ENCODE measurements at places on chromosomes 2 and 18. TPM values are rescaled to one million over a fixed set of nuclear protein-coding genes. Genes with fewer than 3 reads are reported as not detected.

DNA sequence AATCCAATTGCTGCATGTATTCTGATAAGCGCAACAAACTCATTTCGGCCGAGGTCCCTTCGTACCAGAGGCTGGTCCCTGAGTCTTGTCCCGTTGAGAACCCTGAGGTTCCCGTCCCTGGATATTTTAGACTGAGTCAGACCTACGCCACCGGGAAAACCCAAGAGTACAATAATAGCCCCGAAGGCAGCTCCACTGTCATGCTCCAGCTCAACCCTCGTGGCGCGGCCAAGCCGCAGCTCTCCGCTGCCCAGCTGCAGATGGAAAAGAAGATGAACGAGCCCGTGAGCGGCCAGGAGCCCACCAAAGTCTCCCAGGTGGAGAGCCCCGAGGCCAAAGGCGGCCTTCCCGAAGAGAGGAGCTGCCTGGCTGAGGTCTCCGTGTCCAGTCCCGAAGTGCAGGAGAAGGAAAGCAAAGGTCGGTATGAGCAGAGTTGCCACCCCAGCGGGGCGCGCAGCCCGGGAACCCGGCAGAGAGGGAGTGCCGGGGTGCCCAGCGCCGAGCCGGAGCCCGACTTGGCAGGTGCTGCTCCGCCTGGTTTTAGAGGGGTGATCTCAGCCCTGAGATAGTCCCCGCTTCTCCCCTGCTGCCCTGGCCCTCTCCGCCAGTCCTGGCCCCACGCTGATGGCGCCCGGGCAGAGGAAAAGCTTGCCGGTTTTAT, 714 bp downstream of the HOXD10 start:
- DNase-seq, result no peak

Gene NEURL3
- total RNA-seq, result not detected

- no peak for DNase-seq
These were observed 473.1 kb upstream of the FANCL start for GRCh38 chr2:58714238-58714637.

Gene CNGA3
- total RNA-seq, result 0.61 TPM

DNA sequence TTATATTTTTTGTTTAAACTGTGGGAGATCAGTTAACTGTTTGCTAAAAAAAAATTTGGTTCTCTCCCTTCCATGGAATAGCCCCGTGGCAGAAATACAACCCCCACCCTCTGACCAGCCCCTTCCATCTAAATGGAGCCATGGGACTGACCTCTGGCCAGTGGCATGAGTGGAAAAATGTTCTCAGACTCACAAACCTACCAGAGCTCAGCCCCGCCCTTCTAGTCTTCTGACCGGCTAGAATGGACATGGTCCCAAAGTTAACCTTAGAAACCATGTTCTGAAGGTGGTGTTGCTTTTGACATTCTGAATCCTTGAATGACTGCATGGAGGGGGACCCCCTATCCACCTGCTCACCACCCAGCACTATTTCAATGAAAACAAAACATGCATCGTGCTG, 1.3 kb upstream of the CHRNA1 start:
- no peak for DNase-seq

Gene EML6
- 1.7 TPM for total RNA-seq

- no peak for DNase-seq
These were observed 246.5 kb downstream of the GALR1 start for GRCh38 chr18:77495982-77496690.

- peak; percentile 89 for DNase-seq
These were observed at the start of gene ACOXL for GRCh38 chr2:110732422-110733413. Gene ACOXL (plus strand): TSS chr2:110732573. CDS start chr2:110768390, 35,817 bp downstream.

Gene ZNF519
- total RNA-seq, result 4.7 TPM

Gene CDH19
- 1.4 TPM for total RNA-seq

DNA sequence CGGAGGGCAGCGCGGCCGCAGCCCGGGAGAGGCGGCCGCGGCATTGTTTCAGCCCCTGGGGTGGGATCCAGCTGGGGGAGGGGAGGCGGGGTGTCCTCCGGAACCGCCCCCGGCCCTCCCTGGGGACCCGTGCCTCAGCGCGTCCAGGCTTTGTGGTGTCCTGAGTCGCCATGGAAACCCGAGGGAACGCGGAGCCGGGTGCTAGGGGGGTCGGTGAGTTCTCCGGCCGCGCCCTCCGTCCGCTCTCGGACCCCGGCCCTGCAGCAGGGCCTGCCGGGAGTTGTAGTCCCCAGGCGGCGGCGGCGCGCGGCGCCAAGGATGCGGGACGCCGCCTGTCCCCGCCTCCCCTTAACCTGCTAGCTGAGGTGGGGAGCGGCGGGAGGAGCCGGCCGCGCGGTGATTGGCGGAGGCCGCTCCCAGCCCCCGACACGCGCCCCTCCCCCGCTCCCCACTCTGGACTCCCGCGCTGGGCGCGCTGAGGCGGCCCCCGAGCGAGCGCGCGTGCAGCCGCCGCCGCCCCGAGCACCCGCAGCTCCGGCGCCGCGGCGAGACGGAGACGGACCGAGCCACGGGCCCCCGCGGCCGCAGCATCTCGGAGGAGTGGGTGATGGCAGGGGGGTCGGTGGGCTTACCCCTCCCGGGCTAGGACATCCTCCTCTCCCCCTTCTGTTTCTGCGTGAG, at the start of gene DPYSL5:
Gene DPYSL5, plus strand, starts transcription at position 478 of the 681 bp plus-strand sequence. CDS start 50,368 bp downstream, outside the sequence.
- DNase-seq, result no peak

Gene UGT1A10
- not detected for total RNA-seq

- no peak for DNase-seq
These were observed 100.6 kb downstream of the RNF144A start for GRCh38 chr2:7017671-7018281.

- no peak for DNase-seq
These were observed 571.2 kb downstream of the ZEB2 start for GRCh38 chr2:143948710-143949109.

DNA sequence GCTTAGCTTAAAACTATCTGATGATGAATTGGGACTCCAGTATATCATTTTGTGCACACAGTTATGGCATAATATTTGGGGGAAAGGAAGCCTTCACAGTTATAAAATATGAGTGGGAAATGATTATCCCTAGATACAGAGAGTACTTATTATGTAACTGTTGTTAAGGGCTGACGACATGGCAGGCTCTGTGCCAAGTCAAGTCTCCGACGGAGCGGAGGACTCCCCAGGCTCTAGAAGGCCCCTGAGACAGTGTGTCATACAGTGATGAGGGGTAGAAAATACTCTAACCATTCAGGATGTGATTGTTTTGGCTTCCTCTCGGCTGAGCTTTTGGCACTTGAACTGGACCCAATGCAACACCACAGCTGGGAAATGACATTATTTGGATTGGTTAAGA, 211.8 kb downstream of the SLC8A1 start:
- peak; percentile 55 for DNase-seq

- peak; percentile 91 for DNase-seq
These were observed 22.8 kb upstream of the DGKD start for GRCh38 chr2:233331536-233331935.

DNA sequence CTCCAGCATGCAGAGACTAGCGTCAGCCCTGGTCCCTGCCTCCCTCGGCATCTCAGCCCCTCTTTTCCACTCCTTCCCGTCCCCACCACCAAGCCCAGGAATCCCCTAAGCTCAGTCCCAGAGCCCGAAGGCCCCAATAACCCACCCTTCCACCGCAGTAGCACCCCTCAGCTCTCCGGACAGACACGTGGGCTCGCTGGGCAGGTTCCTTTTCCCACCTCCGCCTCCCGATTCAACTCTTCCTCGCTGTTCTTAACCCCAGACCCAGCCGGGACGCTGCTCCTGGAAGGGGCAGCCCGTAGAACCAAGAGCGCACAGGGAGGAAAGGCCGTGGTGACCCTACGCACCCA, 1.4 kb downstream of the IHH start:
- DNase-seq, result no peak

GRCh38 chr2:97769308-97769707, 55.9 kb downstream of the ZAP70 start:
- DNase-seq, result no peak
